ENCODE measurements at places on chromosomes 11 and 22.

GRCh38 chr11:73818846-73819245, 31.2 kb downstream of the MRPL48 start:
- no peak for DNase-seq

DNA sequence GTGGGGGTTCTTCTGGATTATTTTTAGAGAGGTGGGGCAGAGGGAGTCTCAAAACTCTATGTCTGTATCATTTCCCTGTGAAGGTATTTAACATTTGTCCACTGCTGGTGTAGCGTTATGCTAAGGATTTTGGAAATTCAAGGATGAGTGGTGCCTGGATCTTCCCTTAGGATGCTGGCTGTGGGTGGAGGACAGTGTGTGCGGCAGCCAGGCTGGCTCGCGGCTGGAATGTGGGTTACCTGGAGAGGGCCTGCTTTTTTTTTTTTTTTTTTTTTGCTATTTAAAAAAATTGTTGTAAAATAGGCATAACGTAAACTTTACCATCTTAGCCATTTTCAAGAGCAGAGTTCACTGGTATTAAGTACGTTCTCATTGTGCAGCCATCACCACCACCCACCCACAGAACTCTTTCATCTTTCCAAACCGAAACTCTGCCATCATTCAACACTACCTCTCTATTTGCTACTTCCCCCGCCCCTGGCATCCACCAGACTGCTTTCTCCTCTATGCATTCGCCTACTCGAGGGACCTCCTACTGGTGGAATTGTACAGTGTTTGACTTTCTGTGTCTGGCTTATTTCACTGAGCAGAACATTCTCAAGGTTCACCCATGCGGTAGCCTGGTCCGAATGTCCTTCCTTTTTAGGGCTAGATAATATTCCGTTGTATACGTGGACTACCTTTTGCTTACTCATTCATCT, 67.1 kb downstream of the PARVB start:
- DNase-seq = peak; percentile 4

GRCh38 chr11:114912826-114913225, 234.5 kb downstream of the NXPE2 start:
- no peak for DNase-seq

GRCh38 chr22:22748297-22748743, 103.9 kb downstream of the GGTLC2 start:
- DNase-seq = no peak

DNA sequence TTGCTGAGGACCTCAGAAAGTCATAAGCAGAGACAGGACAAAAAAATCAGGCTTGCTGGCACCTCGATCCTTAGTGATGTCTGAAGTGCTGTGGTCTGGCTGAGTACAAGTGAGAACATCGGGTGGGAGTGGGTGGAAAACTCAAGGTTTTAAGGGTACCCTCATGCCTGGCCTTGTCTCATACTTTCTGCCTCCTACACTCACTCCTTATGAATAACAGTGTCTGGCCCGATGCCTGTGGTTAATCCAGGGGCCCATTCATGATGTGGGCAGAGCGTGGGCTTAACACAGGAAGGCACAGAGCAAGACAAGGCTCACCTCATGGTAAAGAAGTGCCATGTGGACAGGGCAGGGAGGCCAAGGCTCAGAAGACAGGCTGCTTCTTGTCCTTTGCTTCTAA, 11.0 kb upstream of the UCP3 start:
- no peak for DNase-seq

GRCh38 chr11:68839911-68840641, 1.6 kb downstream of the CPT1A start:
- no peak for DNase-seq

DNA sequence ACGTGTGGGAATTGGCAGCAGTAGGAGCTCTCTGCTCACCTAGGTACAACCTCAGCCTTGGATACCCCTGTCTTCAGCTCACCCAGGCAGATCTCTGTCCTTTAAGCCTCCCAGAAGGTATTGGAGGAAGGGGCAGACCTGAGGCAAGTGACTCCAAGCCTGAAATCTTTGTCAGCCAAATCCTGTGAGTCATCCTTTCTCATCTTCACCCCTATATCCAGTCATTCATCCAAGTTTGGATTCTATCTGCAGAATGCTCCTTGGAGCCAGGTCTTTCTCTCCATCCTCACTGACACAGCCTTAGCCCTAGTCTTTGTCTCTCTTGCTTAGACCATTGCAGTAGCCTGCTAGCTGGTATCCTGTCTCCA, 10.4 kb upstream of the THY1 start:
- no peak for DNase-seq

DNA sequence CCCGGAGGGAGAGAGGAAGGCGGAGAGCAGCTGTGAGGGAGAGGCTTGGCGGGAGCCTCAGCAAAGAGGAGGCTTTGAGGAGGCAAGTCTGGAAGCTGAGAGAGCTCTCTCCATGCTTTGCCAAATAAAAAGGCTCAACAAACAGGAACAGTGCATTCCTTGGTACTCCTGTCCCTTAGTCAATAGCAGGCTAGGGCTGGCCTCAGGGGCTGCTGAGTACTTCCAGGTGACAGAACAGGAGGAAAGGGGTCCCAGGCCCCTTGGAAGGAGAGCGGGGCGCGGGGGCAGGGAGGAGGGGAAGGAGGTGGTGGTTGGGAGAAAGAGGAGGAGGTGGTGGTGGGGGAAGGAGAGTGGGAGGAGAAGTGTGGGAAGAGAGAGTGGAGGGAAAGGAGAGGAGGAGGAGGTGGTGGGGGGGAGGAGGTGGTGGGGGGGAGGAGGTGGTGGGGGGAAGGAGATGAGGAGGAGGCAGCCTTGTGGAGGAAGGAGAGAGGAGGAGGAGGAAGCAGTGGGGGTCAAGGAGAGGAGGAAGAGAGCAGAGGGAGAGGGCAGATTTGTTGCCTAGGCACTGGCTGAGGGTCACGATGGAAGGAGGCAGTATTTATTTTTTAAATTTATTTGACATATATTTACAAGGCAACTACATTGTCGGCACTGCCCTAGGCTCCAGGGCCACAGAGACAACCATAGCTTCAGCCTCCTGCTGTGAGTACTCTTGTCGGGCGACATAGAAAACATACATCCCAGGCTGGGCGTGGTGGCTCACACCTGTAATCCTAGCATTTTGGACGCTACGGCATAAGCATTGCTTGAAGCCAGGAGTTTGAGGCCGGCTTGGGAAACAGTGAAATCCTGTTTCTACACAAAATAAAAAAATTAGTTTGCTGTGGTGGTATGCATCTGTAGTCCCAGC, 74.2 kb upstream of the ZBED5 start:
- no peak for DNase-seq

GRCh38 chr11:8690374-8691342, 8.1 kb downstream of the RPL27A start:
- no peak for DNase-seq

GRCh38 chr11:3218483-3219280, at the start of gene MRGPRG:
MRGPRG (minus strand) TSS chr11:3218813; CDS start chr11:3218813, 0 bp downstream.
- DNase-seq = no peak

GRCh38 chr11:16151138-16151537, 205.2 kb downstream of the SOX6 start:
- no peak for DNase-seq

DNA sequence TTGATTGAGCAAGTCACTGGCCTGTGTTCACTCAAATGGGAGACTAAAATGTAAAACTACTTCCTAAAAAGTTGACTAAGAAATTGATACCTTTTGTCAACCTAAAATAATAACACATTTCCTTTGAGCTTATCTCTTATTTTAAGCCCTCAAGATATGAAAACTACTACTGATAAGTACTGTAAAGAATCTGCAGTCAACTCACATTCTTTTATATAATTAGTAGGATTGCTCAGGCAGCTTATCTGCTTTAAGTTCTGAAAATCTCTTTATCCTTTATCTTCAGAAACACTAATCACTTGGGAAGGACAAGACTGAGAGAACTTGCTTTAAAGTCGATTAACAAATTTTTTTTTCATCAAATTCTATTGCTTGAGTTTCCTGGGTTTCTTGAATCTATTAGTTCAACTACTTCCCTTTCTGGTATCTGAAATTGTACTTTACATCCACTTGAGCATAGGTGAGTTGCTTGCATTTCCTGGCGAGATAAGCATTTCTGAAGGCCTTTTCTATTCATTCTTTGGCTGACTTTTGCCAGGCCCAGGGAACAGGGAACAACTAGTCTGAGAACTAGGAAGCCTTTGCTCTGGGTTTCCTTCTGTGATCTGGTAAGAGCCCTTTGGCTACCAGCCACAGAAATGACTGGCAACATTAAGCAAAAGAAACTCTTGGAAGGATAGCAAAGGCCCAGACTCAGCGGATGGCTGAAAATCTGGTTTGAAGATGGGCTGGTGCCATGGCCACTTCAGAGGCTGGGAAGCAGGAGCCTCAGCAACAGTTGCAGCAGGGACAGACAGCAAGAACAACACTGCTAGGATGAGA, 19.3 kb upstream of the CSRP3 start:
- no peak for DNase-seq

DNA sequence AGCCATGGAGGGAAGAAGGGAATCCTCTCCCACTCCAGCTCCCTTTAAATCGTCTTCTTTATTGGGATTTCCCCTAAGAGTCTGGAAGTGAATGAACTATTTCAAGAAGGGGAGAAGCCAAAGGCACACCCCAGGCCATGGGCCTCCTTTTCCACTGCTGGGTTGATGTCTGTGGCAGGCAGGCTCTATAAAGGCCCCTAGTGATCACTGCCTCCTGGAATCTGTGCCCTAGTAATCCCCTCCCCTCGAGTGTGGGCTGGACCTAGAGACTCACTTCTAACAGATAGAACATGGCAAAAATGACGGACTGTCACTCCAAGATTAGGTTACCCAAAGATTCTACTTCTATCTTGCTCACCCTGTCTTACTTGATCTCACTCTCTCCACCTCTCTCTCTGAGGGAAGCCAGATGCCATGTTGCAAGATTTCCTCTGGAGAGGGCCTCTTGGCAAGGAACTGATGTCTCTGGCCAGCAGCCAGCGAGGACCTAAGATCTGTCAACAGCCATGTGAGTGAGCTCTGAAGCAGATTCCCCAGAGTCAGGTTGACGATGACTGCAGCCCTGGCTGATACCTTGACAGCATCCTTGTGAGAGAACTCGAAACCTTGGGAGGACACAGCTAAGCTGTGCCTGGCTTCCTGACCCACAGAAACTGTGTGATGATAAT, 444.8 kb downstream of the SOX6 start:
- DNase-seq = peak; percentile 77

DNA sequence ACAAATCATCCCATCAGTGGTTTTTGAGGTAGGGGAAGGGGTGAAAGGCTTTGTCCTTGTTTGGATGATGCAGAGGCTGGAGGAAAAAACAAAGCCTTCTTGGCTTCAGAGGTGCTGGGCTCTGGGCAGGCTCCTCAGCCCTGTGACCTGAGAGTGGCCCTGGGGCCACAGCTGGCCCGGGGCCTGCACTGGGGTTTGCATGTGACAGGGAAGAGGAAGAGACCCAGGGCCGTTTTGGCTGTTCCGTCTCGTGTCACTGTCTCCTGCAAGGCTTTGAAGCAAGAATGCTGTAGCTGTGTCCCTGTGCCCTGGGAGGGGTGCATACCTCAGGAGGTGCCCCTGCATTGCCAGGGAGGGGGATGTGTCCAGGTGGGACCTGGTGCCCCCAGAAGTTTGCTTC, 12.6 kb downstream of the ARHGAP8 start:
- no peak for DNase-seq

DNA sequence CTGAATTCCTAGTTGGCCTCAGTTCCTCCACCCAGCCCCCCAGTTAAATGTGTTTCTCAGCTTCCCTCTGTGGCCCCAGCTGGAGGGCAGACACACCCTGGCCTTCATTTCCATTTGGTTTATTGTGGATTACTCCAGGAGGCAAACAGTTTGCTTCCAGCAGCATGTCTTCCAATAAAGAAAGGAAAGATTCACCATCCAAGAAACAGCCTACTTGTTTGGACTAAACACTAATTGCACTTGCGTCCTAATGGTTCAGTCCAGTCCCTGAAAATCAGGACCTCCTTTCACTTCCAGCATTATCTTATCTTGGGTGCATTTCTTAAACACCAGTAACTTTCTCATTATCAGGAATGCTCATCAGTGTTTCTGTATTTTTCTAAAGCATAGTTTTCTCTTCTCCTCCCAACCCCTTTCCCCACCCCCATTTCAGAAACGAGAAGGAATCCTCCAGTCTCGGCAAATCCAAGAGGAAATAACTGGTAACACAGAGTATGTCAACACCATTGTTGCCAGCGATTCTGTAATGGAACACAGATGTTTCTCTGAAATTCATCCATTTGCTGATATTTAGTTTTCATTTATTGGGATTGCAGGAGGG, 130.9 kb downstream of the PARVA start:
- DNase-seq = peak; percentile 60

- no peak for DNase-seq
Observed at GRCh38 chr11:58845386-58845785, 882 bp upstream of the GLYATL2 start.

DNA sequence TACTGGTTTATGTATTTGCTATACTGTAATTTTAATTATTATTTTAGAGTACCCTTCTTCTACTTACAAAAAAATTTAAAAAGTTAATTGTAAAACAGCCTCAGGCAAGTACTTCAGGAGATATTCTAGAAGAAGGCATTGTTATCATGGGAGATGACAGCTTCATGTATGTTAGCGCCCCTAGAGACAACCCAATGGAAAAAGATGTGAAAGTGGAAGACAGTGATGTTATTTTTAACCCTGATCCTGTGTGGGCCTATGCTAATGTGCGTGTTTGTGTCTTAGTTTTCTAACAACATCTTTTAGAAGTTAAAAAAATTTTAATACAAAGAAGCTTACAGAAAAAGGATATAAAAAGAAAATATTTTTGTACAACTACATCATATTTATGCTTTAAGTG, 205.0 kb downstream of the FAM76B start:
- no peak for DNase-seq

- DNase-seq = no peak
Observed at GRCh38 chr22:24517446-24517845, 22.3 kb downstream of the UPB1 start.

- DNase-seq = no peak
Observed at GRCh38 chr11:69560141-69560790, 78.8 kb downstream of the LINC01488 start.

DNA sequence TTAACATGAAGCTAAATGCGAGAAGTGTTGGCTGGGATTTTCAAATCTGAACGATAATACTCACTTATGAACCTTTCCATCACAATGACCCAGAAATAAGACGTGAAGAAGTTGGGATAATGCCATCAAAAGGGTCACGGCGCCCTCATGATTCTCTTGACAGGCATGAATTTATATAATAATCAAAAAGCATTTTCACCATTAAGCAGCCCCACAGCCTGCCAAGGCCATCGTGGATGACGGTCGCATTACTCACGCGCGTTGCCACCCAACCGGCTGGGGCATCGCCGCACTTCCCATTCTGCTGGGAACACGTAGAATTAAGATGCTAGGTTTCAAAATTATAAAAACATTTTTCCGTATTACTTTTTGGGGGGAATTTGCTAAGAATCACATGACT, 18.9 kb upstream of the GAL start:
- no peak for DNase-seq
